IMR-90 (cell line): ENCODE measurements at places on chromosomes 6 and 20. TPM values are rescaled to one million over a fixed set of nuclear protein-coding genes. Genes with fewer than 3 reads are reported as not detected.
A peak's percentile ranks its signal among the peaks of the same experiment; 100 is the strongest.

DNA sequence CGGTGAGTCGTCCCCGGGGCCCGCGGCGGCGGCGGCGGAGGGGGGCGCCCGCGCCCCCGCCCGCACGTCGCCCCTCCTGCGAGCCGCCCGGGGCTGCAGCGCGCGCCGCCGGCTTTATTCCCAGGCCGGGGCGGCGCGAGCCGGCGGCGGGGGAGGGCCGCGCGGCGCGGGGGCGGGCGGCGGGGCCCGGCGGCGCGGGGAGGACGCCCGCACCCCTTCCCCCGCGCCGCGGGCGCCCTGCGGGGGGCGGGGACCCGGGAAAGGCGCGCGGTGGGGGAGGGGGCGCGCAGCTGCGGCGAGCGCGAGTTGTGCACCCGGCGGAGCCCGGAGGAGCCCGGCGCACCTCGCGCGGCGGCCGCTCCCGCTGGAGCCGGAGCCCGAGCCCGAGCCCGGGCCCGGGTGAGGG is 646 bp downstream of the HMGA1 start:
- DNase-seq: no peak
- peaks cover 19% of the 10 kb centered on the region for H3K4me1 ChIP-seq
- H3K36me3 ChIP-seq: peaks cover 11% of the 10 kb centered on the region
- H3K27ac ChIP-seq: peak overlapping the region; percentile 78; the same call in 1 of the 2 replicates

The ARMH2 gene
- not detected in 2 replicates for polyA plus RNA-seq

GRCh38 chr6:163416557-163417253 is 2.2 kb downstream of the QKI start:
- H3K27ac ChIP-seq: peak overlapping the region; percentile 99
- H3K36me3 ChIP-seq: no peaks in the 10 kb centered on the region
- no peaks in the 10 kb centered on the region for H3K27me3 ChIP-seq
- peak overlapping the region; percentile 100 for H3K4me3 ChIP-seq
- peaks cover 2% of the 10 kb centered on the region; the same call in 1 of the 2 replicates for H3K4me1 ChIP-seq

The MDFI gene
- polyA plus RNA-seq: 0.29 and 0.36 TPM in 2 replicates

- no peak for DNase-seq
- no peak overlapping the region for H3K27ac ChIP-seq
- H3K27me3 ChIP-seq: no peaks in the 10 kb centered on the region
These were observed 5.3 kb downstream of the RAB32 start for GRCh38 chr6:146548898-146549374.

- no peak overlapping the region for H3K4me3 ChIP-seq
- H3K36me3 ChIP-seq: no peaks in the 10 kb centered on the region
- H3K27me3 ChIP-seq: no peaks in the 10 kb centered on the region
- H3K4me1 ChIP-seq: no peaks in the 10 kb centered on the region
- DNase-seq: no peak
These were observed 520.2 kb downstream of the DOK5 start for GRCh38 chr20:54995553-54995952.

DNA sequence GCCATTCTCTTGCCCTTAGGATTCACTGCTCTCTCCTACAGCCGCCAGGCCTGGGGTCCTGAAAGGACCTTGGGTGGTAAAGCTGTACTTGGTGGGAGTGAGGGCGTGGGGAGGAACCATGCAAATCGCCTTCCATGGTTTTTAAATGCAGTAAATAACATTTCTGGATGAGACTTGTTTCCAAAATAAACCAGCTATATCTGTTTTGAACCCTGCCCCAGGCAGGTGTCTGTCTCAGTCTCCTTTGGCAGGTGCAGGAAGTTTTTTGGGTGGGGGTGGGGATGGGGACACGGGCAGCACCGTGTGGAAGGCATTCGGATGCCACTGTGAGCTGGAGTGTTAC is 14.3 kb downstream of the ITPA start:
- no peaks in the 10 kb centered on the region for H3K27me3 ChIP-seq
- DNase-seq: no peak
- H3K36me3 ChIP-seq: peaks cover 27% of the 10 kb centered on the region
- H3K4me1 ChIP-seq: no peaks in the 10 kb centered on the region
- no peak overlapping the region for H3K4me3 ChIP-seq

DNA sequence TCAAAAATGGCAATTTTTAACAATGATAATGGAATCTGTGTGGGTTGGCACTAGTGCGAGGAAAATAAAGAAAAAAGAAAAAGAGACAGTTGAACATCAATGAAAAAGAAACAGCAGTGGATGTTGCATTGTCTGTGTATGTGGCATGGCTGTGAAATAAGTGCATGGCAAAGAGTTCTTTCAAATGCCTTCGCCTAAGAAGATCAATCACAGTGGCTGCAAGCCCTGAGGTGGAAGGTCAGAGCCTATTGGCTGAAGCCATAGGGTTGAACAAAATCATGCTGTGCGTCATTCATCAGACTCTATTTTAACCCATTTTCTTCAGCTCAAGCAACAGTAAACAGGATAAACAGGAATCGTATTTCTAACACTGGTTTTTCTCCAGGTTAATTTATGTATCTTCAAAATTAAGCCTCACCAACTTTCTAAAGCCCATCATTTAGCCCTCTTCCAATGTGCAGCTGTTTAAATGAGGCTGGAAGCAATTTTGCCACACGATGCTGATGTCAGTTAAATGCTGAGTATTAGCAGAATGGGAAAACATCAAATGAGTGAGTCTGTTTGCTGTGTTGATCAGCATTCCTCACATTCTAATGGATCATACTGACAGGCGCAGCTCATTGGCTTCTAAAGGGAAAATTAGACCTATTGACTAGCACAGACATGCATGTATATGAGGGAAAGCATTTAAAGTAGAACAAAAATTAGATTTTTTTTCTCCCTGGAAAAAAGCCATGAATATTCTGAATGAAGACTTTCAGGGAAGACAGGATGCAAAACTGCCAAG is 955.9 kb upstream of the EYS start:
- no peaks in the 10 kb centered on the region for H3K4me1 ChIP-seq
- no peak for DNase-seq
- no peaks in the 10 kb centered on the region for H3K27me3 ChIP-seq
- H3K36me3 ChIP-seq: no peaks in the 10 kb centered on the region
- no peak overlapping the region for H3K4me3 ChIP-seq

DNA sequence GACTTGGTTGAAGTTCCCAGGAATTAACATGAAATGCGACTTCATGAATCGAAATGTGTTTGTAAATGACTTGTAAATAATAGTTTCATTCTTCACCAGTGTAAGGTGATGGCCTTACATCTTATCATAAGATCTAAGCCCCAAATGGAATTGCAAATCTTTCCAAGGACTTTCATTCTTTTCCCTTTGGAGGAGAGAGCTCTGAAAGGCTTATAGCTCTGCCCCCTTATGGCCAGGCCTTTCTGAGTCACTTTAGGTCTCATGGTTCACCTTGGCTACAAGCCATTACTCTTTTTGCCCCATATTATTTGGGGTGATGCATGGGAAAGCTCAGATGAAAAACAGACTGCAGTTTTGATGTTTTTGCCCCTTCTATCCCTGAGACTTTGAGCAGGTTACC is 209.1 kb upstream of the BMP2 start:
- no peaks in the 10 kb centered on the region for H3K36me3 ChIP-seq
- H3K27ac ChIP-seq: no peak overlapping the region
- peaks cover 8% of the 10 kb centered on the region for H3K4me1 ChIP-seq

DNA sequence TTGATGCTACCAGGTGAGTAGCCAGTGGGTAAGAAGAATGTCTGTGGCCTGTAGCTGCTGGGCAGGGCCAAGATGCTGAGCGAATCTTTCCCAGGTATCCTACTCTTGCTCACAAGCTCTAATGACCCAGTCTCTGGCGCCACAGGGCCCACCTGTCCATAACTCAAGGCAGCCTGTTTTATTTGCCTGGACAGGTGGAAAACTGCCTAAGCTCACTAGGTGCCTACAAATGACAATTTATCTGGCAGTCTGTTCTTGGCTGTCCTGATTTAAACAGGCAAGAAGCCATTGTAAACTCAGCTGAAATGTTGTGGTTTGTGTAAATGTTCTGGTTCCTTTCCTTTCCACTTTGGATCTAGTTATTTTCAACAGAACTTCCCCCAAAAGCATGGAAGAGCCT is 113.3 kb downstream of the TCP11 start:
- H3K4me3 ChIP-seq: no peak overlapping the region
- peaks cover 16% of the 10 kb centered on the region for H3K4me1 ChIP-seq
- H3K27me3 ChIP-seq: no peaks in the 10 kb centered on the region

DNA sequence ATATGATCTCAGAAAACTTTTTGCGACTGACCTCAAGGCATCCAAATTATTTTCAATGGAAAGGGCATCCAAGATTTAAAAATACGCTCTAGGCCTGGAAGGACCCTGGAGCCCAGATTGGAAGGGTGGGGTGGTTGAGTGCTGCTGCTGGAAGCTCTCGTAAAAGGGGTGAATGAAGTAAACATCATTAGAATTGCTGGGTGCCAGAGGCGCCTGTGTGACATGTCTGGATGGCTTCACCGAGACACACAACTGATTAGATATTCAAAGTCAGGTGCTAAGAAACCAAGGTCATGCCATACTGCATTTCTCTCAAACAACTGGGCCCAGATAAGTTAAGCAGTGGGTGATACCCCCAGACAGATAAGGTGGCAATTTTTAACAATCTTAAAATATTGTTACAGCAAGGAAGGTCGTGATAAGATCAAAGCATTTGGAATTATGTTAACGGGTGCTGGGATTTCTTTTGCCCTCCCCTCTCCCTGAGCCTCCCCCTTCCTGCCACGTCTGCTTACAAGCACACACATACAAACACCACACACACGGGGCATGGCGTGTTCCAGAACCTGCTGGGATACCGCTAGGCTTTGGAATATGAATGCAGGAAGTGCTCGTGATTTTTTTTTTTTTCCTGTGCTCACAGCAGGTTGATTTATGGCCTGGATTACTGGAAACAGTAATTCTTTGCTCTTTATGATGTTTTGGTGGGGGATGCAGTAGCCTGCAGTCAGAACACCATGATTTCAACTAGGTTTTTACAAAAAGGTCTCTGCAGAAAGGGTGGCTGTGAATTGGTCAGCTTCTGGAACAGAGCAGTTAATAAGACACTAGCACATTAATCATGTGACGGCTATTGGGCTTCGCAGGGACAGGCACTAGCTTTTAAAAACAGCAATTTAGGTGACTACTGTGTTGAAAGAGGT is 551.2 kb downstream of the QKI start:
- no peak overlapping the region for H3K4me3 ChIP-seq
- 0 out of 2 replicates have a peak, but pooled peaks cover 1% of the 10 kb centered on the region for H3K4me1 ChIP-seq
- no peaks in the 10 kb centered on the region for H3K27me3 ChIP-seq
- no peak for DNase-seq
- H3K27ac ChIP-seq: no peak overlapping the region

- peaks cover 19% of the 10 kb centered on the region for H3K36me3 ChIP-seq
- no peaks in the 10 kb centered on the region for H3K27me3 ChIP-seq
- DNase-seq: peak; percentile 55
- peaks cover 2% of the 10 kb centered on the region; the same call in 1 of the 2 replicates for H3K4me1 ChIP-seq
These were observed 9.2 kb upstream of the HLA-DOB start for GRCh38 chr6:32825966-32826365.

DNA sequence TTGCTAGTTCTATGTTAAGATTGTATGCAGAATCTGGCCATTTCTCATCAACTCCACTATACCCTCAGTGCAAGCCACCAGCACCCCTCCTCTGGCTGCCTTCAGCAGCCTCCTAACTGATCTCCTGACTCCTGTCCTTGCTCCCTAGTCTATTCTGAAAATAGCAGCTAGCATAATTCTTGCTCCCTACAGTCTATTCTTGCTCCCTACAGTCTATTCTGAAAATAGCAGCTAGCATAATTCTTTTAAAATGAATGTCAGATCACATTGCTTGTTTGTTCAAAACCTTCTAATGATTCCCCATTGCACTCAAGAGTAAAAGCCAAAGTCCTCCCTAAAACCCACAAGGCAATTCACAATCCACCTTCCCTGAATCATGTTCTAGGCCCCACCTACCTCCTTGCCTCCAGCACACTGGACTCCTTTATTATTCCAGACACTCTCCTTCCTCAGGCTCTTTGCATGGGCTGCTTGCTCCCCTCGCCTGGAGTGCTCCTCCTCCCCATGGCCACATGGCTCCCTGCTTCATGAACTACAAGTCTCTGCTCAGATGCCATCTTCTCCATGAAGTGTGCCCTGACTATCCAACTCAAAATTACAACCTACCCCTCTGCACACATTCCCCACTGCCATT is 164.2 kb upstream of the TNFAIP3 start:
- DNase-seq: no peak
- no peaks in the 10 kb centered on the region for H3K27me3 ChIP-seq
- H3K27ac ChIP-seq: no peak overlapping the region
- H3K4me3 ChIP-seq: no peak overlapping the region

The C2 gene
- polyA plus RNA-seq: 0.19 and 0.26 TPM in 2 replicates

GRCh38 chr6:12298995-12299394 is 8.8 kb downstream of the EDN1 start:
- H3K36me3 ChIP-seq: peaks cover 1% of the 10 kb centered on the region; the same call in 1 of the 2 replicates
- H3K4me1 ChIP-seq: peaks cover 6% of the 10 kb centered on the region
- H3K27ac ChIP-seq: no peak overlapping the region
- DNase-seq: no peak
- H3K27me3 ChIP-seq: no peaks in the 10 kb centered on the region

- H3K36me3 ChIP-seq: no peaks in the 10 kb centered on the region
- H3K4me1 ChIP-seq: no peaks in the 10 kb centered on the region
- no peak for DNase-seq
These were observed 61.3 kb upstream of the MYLIP start for GRCh38 chr6:16067568-16067967.

The TP53INP2 gene
- polyA plus RNA-seq: 6.8 and 7.4 TPM in 2 replicates

- peaks cover 22% of the 10 kb centered on the region for H3K4me1 ChIP-seq
- peak overlapping the region; percentile 49 for H3K27ac ChIP-seq
- no peak overlapping the region for H3K4me3 ChIP-seq
- H3K36me3 ChIP-seq: no peaks in the 10 kb centered on the region
These were observed 93.3 kb downstream of the SNX5 start for GRCh38 chr20:17875106-17875980.
